Gastrocnemius medialis (tissue), 4 donors: ENCODE measurements at places on chromosomes 3 and 15. TPM values are rescaled to one million over a fixed set of nuclear protein-coding genes. Genes with fewer than 3 reads are reported as not detected.

DNA sequence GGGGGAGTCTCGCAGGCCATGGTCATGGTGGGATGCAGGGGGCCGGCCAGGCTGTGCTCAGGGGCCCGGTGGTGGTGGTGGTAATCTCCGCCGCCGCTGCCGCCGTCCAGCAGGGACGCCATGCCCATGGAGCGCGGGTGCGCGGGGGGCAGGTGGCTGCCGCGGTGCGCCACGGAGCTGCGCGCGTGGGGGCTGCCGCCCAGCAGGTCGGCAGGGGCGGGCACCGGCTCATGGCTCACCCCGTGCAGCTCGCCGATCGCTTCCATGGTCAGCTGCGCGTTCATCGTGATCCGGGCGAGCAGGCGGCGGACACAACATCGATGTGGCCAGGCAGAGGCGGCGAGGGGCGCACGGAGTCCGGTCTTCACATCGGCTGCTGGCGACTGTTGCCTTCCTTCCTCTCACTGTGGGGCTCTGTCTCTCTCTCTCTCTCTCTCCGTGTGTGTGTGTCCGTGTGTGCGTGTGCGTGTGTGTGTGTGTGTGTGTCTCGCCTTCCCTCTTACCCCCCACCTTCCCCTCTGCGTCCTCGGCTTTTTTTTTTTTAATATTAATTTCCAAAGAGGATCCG, 451 bp downstream of the ONECUT1 start:
- H3K36me3 ChIP-seq, result no peaks in the 10 kb centered on the region
- peaks cover 76% of the 10 kb centered on the region for H3K27me3 ChIP-seq
- no peak overlapping the region for H3K27ac ChIP-seq
- no peak for DNase-seq
- peaks cover 18% of the 10 kb centered on the region for H3K4me1 ChIP-seq

DNA sequence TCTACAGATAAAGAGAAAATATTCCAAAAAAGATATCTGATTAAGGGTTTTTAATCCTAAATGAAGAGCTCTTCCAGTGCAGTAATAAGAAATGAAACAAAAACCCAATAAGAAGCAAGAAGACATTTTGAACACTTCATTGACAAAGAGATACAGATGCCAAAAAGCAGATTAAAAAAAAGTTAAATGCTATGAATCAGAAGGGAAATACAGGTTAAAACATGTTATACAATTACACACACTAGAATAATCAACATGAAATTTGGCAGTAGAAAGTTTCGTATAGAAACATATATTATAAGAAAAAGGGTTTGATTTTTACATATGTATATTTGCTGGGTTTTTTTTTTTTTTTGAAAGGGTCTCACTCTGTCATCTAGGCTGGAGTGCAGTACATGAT, 135.0 kb downstream of the ROBO1 start:
- H3K27me3 ChIP-seq, result no peaks in the 10 kb centered on the region
- H3K36me3 ChIP-seq, result no peaks in the 10 kb centered on the region

DNA sequence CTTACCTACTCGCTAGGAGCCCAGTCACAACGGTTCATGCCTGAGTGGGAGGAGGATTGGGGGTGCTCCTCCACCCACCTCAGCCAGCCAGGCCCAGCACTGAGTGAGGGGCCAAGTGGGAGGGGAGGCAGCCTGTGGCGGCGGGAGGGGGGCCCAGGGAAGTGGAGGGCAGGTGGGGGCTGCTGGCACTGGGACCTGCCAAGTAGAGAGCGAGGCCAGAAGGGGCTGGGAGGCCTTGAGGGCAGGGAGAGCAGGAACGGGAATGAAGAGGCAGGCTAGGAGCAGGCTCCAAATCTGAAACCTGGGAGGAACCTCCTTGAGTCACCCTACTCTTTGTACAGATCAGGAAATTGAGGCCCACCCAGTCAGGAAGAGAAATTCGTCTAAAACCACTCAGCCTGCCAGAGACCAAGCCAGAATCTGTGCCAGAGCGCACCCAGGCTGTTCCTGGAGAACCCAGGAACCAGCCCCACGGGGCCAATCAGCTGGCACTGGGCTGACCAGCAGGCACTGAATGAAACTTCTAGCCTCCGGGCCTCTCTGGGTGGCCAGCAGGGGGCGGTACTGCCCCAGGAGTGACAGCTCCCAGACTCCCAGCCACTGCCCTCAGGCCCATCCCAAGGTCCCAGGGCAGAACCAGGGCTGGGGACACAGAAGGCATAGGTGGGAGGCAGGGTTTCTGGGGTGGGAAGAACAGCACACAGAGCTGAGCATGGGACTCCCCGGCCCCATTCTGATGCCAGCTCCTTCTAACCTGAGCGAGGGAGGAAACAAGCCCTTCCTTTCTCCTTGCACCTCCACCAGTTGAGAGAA, 14.8 kb upstream of the CYP11A1 start:
- H3K27me3 ChIP-seq, result no peaks in the 10 kb centered on the region
- H3K4me1 ChIP-seq, result peaks cover 13% of the 10 kb centered on the region
- no peaks in the 10 kb centered on the region for H3K36me3 ChIP-seq
- H3K27ac ChIP-seq, result no peak overlapping the region

GRCh38 chr3:13504161-13504831, 24.2 kb downstream of the HDAC11 start:
- H3K36me3 ChIP-seq, result no peaks in the 10 kb centered on the region
- H3K27ac ChIP-seq, result no peak overlapping the region
- peaks cover 11% of the 10 kb centered on the region for H3K4me1 ChIP-seq

DNA sequence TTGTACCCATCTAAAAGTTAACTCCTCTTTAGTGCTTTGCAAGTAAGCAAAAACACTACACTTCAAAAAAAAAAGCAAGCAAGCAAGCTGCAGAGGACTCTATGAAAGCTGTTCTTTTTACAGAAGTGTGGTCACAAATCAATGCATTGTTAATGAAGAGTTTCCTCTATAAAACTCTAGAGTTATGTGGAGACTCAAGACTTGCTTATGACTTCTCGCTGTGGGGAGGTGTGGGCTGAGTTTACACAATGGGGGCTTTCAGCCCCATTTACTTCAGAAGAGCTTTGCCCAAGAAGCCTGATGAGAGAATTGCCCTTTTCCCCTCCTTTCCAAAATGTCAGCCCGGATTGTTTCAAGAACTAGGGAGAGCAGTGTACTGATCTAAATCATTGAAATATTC, 144.4 kb downstream of the IGSF11 start:
- DNase-seq, result no peak
- no peaks in the 10 kb centered on the region for H3K36me3 ChIP-seq
- H3K4me3 ChIP-seq, result no peak overlapping the region
- no peaks in the 10 kb centered on the region for H3K4me1 ChIP-seq
- no peaks in the 10 kb centered on the region for H3K27me3 ChIP-seq
- no peak overlapping the region for H3K27ac ChIP-seq

- no peaks in the 10 kb centered on the region for H3K4me1 ChIP-seq
- no peaks in the 10 kb centered on the region for H3K36me3 ChIP-seq
- no peak overlapping the region for H3K4me3 ChIP-seq
- no peak overlapping the region for H3K27ac ChIP-seq
- DNase-seq, result no peak
These were observed 248.9 kb downstream of the THSD4 start for GRCh38 chr15:71364117-71364584.

- no peaks in the 10 kb centered on the region for H3K27me3 ChIP-seq
- H3K4me3 ChIP-seq, result no peak overlapping the region
- peak overlapping the region; percentile 45 for H3K27ac ChIP-seq
These were observed 32.1 kb upstream of the EBLN2 start for GRCh38 chr3:73029321-73029796.

DNA sequence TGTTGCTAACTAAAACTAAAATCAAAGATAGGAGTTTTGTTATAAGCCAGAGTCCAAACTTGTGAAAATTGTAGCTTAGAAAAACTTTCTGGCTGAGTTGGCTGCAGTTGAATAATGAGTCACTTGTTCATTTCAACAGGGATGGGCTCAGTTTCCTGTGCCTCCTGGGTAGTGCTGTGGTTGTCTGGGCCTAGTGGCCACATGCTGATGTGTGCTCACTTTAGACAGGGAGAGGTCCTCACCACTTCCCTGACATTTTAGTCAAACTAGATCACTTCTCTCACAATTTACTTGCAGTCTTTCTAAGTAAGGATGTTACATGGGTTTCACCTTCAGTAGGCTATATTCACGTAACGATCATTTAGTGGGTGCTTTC, 6.3 kb upstream of the UBE2Q2 start:
- H3K36me3 ChIP-seq, result no peaks in the 10 kb centered on the region
- H3K27ac ChIP-seq, result no peak overlapping the region
- H3K4me3 ChIP-seq, result no peak overlapping the region
- no peaks in the 10 kb centered on the region for H3K27me3 ChIP-seq
- H3K4me1 ChIP-seq, result no peaks in the 10 kb centered on the region

GRCh38 chr3:15319575-15319974, 12.8 kb downstream of the SH3BP5 start:
- no peaks in the 10 kb centered on the region for H3K27me3 ChIP-seq
- H3K4me3 ChIP-seq, result no peak overlapping the region
- peak overlapping the region; percentile 93 for H3K27ac ChIP-seq
- DNase-seq, result peak; percentile 62
- H3K36me3 ChIP-seq, result no peaks in the 10 kb centered on the region
- peaks cover 90% of the 10 kb centered on the region for H3K4me1 ChIP-seq

- no peaks in the 10 kb centered on the region for H3K36me3 ChIP-seq
- no peaks in the 10 kb centered on the region for H3K27me3 ChIP-seq
- H3K4me3 ChIP-seq, result no peak overlapping the region
- H3K27ac ChIP-seq, result no peak overlapping the region
- no peaks in the 10 kb centered on the region for H3K4me1 ChIP-seq
These were observed 375.5 kb upstream of the CFAP20DC start for GRCh38 chr3:59425371-59425770.

- peaks cover 47% of the 10 kb centered on the region for H3K36me3 ChIP-seq
- DNase-seq, result no peak
- no peak overlapping the region for H3K4me3 ChIP-seq
- H3K27ac ChIP-seq, result peak overlapping the region; percentile 55
- H3K4me1 ChIP-seq, result peaks cover 28% of the 10 kb centered on the region
These were observed 21.0 kb downstream of the SEC61A1 start for GRCh38 chr3:128073185-128073725.

The GP9 gene
- total RNA-seq, result 0.42 TPM

The PRR20G gene
- not detected for total RNA-seq
